Stimulated activated CD4-positive, alpha-beta T cell treated with anti-CD3 and anti-CD28 coated beads, Interleukin-1b, Interleukin-23, amount 100 ng/mL, for 48 hours (primary cell): ENCODE measurements at places on chromosomes 2 and 18.

DNA sequence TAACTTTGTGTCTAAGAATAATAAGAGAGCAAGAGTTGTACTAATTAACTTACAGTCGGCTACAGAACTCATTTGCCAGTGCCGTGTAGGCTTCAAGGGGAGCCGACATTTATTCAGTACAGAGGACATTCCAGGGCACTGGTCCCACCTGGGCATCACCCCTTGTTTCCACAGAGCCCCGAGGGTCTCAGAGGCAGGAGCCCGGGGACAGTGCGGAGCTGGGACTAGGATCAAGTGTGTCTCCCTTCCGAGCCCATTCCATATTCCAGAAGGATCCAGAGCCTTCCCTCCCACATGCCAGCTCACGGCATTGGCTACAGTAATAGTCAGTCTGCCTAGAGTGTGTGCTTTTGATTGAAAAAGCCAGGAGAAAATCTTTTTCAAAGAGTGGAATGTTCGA is 71.5 kb upstream of the CTDP1 start:
- no peak for DNase-seq

- peak; percentile 59 for DNase-seq
Measured at GRCh38 chr18:35267161-35267651, 22.8 kb downstream of the ZSCAN30 start.

- no peak for DNase-seq
Measured at GRCh38 chr2:96264656-96265348, 995 bp downstream of the TMEM127 start.

GRCh38 chr18:62586151-62586774 is 63.4 kb downstream of the ZCCHC2 start:
- DNase-seq, result peak; percentile 85
